ENCODE measurements at places on chromosomes 1 and 21.

- DNase-seq = no peak
These were observed 20.7 kb upstream of the DNASE2B start for GRCh38 chr1:84377480-84378095.

- no peak for DNase-seq
These were observed 253.1 kb upstream of the ADGRL4 start for GRCh38 chr1:79259390-79260336.

GRCh38 chr21:25518491-25518911 lies 88.8 kb downstream of the MRPL39 start:
- DNase-seq = no peak

DNA sequence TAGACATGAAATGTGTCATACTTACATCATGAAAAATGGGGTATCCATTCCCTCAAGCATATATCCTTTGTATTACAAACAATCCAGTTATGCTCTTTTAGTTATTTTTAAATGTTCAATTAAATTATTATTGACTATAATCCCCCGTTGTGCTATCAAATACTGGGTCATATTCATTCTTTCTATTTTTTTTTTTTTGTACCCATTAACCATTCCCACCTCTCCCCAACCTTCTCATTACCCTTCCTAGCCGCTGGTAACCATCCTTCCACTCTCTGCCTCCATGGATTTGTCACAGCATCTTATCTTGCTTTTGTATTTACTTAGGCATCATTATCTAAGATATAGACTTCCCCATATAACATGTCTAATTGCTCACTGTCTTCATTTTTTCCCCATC lies 15.8 kb downstream of the ATG4C start:
- no peak for DNase-seq

DNA sequence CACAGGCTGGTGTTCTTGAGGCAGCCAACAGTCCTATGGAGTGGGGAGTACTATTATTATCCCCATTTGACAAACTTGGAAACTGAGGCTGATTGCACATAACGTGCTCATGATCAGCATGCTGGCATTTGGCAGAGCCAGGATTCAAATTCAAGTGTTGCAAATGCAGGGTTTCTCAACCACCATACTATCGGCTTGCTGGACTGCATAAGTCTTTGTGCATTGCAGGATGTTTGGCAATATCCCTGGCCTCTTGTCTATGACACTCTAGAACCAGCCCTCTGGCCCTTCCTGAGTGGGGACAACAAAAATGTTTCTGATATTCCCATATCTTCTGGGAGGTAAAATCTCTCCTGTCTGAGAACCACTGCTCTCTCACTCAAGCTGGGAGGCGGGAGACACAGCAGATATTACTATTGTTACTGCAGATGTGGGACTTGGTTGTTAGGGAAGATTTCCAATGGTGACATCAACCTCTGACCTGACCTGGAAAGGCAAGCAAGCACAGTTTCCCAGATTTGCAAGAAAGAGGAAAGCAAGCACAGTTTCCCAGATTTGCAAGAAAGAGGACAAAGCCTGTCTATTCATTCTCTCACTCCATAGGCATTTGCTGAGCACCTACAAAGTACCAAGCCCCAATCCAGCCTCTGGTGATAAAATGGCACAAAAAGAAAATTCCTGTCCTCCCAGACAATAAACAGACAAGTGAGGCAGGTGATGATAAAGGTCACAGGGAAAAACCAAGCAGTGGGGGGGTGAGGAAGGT lies 1.0 kb upstream of the AADACL3 start:
- DNase-seq = no peak

DNA sequence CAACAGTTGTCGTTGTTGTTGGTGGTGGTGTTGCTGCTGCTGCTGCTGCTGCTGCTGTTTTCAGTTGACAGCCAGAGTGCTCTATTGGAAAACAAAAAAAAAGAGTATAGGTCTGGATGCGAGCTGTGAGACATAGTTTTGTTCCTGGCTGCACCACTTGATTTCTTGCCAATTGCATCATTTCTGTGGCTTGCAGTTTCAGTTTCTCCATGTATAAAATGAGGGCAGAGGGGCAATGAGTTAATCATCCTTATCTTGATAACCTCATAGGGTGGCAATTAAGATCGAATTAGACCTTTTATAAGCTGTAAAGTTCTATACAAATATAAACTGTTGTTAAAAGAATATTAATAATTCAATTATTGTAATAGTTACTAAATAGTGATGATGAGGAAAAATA lies 156.7 kb downstream of the DMRTA2 start:
- DNase-seq = no peak

Data from stimulated activated CD4-positive, alpha-beta T cell treated with anti-CD3 and anti-CD28 coated beads, Interleukin-15, amount 100 ng/mL, for 24 hours (primary cell).